ENCODE measurements at places on chromosomes 2 and 18.

DNA sequence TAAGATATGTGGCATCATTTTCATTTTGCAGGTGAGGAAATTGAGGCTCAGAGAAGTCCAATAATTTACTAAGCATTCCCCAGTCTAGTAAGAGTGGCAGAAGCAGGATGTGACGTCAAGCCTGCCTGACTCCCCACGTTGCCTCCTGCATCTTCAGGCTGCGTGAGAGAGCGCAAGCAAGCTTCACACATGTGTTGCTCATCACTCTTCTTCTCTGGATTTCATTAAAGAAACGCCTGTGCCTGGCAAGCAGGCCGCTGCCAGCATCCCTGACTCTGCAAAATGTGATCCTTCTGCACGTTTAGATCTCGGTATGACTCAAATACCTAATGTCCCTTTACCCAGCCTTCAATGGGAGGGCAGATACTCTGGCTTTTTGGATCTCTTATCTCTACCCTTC is 96.8 kb downstream of the PRKCE start:
- no peak for DNase-seq

DNA sequence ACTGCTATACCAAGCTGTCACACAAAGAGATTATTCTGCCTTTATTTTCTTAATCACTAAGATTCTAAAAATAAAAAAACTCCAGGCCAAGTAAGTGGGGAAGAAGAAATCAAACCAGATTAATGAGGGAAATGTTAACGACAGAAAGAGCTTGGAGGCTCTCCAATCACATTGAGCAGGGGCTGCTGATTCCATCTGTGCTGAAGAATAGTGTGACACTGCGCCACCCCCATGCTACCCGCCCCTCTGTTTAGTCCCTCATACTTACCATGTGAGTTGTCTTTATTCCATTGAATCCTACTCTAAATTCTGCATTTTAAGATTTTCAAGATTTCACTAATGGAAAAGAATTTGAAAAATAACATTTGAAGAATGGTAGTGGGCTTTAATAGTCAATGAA is 998.0 kb upstream of the CDH2 start:
- no peak for DNase-seq

DNA sequence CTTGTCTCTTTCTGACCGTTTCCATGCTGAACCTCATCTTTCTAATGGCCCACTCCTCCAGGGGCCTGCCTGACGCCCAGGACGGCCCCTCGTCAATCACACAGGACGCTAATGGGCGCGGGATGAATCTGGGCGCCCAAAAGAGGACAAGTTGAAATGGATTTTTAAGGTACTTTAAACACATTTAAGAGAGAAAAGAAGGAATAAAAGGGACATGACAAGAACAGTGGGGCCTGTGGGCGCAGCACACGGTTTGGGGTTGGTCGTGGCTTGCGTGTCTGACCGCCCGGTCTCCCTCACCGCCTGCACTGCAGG is 607 bp upstream of the UBE2F start:
- no peak for DNase-seq

- no peak for DNase-seq
Observed at GRCh38 chr2:55153584-55154299, 78.4 kb downstream of the CLHC1 start.

DNA sequence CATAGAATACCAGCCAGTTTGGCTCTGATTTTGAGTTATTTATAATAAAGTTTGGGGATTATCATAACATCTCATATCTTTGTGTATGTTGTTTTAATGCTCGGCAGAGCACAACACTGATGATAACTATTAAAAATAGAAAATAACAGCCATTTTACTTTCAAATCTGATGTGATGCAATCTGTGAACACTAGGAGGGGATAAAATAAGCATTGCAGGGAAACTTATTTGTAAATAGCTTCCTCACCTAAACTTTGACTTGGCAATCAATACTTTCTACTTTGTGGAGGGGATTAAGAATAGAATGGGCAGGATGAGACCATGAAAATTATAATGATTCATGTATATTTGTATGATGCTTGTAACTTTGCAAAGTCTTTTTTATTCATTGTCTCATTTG is 54.4 kb downstream of the USP14 start:
- DNase-seq = no peak

GRCh38 chr18:33837191-33837590 is 259.2 kb downstream of the ASXL3 start:
- no peak for DNase-seq

- DNase-seq = no peak
Observed at GRCh38 chr2:128421861-128422311, 103.2 kb upstream of the HS6ST1 start.

GRCh38 chr2:45778720-45779171 is 127.3 kb downstream of the PRKCE start:
- DNase-seq = peak; percentile 38

- DNase-seq = no peak
Observed at GRCh38 chr2:119242276-119243119, 18.9 kb downstream of the STEAP3 start.

- DNase-seq = no peak
Observed at GRCh38 chr2:142290931-142291330, 160.1 kb upstream of the LRP1B start.

- DNase-seq = no peak
Observed at GRCh38 chr18:42404151-42404550, 449.1 kb downstream of the PIK3C3 start.

DNA sequence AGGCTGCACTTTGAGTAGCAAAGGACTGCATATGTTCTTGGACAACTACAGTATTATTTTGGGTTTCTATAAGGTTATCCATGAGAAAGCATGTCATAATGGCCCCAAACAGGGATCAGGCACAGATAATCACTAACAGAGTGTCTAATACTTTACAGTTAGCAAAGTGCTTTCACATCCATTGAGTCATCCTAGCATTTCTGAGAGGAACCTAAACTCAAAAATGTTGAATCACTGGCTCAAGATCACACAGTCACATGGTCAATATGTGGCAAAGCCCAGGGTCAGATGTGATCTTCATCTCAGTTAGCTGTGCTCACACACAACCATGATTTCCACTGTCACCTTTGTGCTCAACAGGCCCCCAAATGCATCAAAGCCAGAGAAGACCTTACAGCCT is 156.1 kb upstream of the VRK2 start:
- no peak for DNase-seq

GRCh38 chr2:152134488-152135280 is 35.8 kb upstream of the CACNB4 start:
- peak; percentile 12 for DNase-seq

DNA sequence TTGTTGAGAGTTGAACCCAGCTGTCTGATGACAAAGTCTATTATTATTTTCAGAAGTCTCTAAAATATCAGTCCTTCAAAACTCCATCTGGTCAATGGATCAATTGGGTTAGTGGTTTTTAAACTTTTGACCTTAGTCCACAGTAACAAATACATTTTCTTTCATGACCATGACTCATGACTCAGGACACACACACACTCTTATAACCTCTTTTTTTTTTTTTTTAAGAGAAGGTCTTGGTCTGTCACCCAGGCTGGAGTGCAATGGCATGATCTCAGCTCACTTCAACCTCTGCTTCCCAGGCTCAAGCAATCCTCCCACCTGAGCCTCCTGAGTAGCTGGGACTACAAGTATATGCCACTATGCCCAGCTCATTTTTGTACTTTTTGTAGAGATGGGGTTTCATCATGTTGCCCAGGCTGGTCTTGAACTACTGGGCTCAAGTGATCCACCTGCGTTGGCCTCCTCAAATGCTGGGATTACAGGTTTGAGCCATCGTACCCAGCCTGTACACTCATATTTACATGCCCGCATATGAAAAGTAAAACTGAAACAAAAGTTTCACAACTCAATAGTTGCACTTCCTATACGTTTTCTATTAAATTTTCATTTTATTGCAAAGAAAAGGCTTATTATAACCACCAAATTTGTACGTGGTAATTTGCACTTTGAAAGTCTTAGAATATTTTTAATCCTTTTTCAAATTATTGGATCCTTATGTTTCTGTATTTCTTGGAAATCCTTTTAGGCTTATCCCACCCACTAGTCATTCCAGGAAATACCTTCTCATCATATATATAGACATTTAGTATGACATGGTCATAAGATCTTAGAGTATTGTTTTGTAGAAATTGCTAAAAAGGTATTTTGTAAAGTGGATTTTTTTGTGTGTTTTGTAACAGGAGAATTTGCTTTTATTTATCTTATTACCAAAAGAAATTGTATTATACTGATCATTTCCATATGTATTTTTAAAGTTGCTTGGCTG is 199.0 kb downstream of the LPIN1 start:
- DNase-seq = no peak

DNA sequence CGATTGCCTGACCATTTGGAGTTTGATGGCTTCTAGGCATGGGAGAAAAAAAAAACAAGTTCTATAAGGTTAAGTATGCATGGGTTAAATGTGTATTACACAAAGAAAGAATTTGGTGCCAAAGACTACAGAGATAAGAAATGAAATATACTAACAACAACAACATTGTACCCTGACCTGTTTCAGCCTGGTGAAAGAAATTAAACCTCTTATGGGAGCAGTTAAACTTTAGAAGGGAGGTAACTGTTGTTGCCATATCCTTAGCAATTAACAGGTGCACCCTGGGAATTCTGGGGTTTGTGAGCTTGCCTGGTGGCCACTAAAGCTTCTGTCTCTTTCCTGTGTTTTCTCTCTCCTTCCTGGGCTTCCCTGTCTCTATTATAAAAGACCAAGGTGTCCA is 6.5 kb upstream of the IFIH1 start:
- DNase-seq = no peak

DNA sequence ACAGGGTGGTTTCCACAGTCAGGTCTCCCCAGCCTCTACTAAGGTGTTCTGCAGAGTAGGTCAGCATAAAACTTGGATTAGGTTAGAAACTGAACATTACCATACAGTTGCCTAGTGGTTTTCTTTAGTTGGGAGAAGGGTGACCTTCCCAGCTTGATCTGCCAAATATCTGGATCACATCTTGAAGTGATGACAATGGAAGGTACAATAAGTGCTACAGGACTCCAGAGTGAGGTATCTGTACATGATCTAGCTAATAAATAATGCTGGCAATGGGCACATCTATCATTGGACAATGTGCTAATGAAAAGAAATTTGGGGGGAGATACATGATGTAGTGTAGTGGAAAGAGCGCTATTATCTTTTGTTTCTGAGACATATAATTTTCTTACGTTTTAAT is 54.6 kb upstream of the ACVR1 start:
- DNase-seq = no peak

DNA sequence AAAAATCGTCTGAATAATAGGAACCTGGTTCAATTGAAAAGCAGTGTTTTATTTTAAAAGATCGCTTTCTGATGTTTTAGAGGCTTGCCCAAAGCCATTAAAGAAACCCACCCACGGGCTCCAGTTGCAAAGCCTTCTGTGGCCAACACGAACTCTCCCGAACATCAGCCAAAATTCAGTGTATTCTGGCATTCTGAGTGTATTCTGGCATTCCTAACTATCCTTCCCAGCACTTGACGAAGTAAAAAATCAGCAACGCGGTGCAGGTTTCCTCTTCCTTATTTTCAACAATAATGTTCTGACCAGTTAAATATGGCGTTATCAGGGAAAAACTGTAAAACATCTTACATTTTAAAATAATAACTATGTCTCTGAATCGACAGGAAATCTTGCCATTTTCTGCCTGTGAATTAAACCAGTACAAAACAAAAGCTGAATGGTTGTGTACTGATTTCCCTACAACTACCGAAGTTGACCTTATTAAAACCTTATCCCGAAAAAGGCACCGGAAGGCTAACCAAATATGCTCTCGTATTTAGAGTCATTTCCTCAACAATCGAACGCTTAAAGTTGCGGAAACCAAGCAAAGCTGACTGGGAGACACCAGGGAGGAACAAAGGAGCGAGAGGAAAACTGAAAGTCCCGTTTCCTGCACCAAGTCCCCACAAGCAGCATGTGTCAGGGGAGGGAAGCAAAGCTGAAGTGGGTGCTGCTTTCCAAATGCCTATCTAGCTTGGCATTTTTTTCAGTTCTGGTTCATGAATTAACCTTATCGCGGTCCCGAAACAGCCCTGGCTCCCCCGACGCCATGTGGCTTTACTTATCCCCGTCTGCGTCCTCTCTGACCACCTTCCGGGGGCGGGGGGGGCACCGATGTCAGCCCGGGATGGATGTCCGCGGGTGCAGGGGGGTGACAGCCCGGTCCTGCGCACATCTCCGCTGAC is 44.3 kb downstream of the ZNF516 start:
- DNase-seq = peak; percentile 19

GRCh38 chr18:10442551-10442971 is 11.9 kb upstream of the APCDD1 start:
- DNase-seq = no peak

GRCh38 chr2:111159641-111160040 is 38.9 kb downstream of the BCL2L11 start:
- DNase-seq = no peak

DNA sequence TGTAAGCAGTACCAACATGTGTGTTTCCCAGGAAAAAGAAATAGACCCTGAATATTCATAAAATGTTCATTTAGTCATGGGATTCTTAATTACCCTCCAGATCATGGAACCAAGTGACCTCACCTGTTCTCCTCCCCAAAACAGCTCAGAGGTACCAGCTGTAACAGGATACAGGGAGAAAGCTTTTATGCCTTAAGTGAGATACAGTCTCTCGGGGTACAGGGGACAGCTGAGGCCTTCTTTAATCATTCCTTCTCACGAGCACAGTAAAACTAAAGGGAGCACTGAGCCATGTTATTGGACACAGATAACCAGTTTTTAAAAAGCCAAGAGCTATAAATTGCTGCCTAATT is 16.6 kb downstream of the EPHA4 start:
- DNase-seq = no peak

DNA sequence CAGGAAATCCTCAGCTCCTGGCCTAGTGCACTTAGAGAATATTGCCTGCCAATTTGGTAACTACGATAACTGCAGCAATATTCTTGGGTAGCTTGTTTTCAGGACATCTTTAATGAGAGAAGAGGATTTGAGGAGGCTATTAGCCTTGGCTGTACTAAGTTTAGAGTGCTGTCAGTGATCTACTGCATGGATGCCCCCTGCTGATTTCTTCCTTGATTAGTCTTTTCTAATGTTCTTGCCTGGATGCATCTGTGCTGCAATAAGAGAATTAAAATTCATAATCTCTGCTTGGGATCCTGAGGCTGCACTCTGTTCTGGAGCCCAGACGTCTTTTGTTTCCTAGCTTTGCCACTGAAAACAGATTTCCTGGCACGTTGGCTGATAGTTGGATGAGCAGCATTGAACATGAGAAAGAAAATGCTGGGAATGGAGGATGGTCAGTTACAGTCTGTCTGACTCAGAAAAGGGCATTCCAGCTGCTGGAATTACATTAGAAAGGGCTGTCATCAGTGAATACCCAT is 115.4 kb downstream of the CCDC85A start:
- no peak for DNase-seq

DNA sequence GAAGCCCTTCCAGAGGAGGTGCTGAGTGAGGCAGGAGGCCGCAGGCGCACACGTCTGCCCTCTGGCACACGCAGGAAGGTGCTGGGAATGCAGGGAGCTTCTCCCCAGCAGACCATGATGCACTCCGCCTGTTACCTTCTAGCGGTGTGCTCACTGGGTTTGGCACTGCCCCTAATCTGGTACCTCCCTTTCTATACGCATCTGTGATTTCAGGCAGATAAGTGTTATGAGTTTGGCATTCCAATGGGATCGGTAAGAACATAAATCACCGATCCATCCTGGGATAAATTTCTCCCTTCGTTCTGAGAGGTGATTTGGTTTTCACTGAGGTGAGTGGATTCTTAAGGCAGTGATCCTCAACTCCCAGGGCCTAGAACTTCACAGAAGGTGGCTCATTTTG is 34.6 kb downstream of the ODC1 start:
- no peak for DNase-seq
